ENCODE measurements at places on chromosomes 7 and 10.

DNA sequence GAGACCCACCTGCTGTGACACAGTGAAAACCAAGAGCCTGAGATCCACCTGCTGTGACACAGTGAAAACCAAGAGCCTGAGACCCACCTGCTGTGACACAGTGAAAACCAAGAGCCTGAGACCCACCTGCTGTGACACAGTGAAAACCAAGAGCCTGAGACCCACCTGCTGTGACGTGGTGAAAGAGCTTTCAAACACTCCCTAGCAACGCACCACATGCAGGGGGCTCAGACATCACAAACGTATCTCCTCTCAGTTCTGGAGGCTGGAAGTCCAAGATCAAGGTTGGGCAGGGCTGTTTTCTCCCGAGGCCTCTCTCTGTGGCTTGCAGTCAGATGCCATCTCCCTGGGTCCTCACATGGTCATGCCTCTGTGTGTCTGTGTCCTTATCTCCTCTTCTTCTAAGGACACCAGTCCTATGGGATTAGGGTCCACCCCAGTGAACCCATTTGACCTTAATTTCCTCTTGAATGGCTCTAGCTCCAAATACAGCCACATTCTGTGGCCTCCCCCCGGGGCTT, 43.8 kb downstream of the INSIG1 start:
- DNase-seq = no peak

DNA sequence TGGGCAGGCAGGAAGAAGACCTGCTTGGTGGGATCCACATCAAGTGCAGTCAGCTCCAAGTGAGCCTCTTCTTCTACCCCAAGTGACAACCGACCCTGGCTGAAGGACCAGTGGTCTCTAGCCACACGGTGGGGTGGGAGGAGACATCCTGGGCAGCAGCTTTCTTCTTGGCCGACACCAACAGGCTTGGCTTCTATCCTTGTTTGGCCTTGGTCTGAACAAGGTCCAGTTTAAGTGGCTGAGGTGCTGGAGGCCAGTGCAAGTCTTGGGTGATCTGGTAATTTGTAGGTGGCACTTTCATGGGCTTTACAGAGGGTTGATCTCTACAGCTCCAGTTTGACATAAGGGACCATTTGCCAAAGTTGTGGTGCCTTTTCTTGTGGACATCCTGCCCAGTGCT, 63.6 kb upstream of the PDCD4 start:
- no peak for DNase-seq

- no peak for DNase-seq
These were observed 10.5 kb upstream of the CXCL12 start for GRCh38 chr10:44395396-44395795.

- DNase-seq = no peak
These were observed 621.1 kb downstream of the NRG3 start for GRCh38 chr10:82496114-82496513.

GRCh38 chr10:4525103-4525502, 300.9 kb upstream of the AKR1E2 start:
- DNase-seq = no peak

DNA sequence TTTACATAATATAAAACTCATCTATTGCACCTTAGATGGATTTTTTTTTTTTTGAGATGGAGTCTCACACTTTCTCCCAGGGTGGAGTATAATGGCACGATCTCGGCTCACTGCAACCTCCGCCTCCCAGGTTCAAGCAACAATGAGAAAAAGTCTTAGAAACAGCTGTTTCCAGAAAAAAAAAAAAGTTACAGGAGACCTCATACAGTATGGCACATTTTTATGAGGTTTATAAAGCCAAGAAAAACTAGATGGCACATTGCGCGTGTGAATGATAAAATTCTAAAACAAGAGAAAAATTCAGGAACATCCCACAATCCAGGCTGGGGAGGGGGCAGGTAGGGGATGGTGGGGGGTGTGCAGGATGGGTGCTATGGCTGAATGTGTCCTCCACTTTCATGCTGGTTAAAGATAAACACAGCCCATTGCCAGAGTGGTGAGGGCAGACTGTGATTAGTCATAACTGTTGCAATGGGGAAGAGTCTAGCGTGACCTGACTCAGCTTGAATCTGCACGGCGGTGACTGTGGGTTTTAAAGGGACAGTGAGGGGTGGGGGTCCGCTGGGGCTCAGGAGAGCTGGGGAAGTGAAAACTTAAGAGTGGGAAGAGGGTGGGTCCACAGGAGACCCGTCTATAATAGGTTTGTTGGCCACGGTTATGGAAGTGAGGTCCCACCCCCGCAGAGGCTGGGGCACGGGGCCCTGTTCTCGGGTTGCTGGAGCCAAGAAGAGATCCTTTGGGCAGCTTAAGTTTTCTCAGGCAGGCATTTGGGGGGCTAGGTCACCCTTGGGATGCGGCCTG, 11.9 kb upstream of the LRRC27 start:
- DNase-seq = no peak

DNA sequence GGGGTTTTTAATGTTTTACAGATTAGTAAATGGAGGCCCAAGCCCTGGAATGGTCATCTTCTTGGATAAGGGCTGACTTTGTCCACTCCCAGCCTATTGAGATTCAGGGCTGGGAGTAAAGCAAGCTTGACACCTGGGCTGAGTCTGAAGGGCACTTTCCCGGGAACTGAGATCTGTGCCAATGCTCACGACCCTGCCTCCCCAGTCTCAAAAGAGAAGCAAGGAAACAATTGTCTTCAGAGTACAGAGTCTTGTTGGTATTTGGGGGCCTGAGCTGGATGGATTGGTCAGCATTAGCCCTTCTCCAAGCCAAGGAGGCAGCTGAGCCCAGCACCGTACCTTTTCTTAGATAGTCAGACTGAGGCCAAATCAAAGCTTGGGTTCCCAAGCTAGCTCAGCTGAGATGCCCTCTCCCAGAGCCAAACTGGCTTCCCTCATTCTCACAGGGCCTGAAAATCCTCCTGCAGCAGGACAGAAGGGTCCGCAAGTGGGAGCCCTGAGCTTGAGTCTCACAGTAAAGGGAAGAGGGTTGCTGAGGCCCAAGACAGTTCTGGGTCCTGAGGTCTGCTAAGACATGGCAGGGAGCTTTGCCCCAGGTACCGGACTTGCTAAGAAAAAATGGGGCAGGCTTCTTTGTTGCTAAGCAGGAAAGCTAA, 3.7 kb downstream of the DDIT4 start:
- no peak for DNase-seq

GRCh38 chr10:86017841-86018734, 348.5 kb downstream of the GRID1 start:
- no peak for DNase-seq

- DNase-seq = no peak
These were observed 119.2 kb downstream of the DPP6 start for GRCh38 chr7:154171422-154171821.

- DNase-seq = no peak
These were observed 466.9 kb downstream of the PTPRN2 start for GRCh38 chr7:158120716-158121115.

DNA sequence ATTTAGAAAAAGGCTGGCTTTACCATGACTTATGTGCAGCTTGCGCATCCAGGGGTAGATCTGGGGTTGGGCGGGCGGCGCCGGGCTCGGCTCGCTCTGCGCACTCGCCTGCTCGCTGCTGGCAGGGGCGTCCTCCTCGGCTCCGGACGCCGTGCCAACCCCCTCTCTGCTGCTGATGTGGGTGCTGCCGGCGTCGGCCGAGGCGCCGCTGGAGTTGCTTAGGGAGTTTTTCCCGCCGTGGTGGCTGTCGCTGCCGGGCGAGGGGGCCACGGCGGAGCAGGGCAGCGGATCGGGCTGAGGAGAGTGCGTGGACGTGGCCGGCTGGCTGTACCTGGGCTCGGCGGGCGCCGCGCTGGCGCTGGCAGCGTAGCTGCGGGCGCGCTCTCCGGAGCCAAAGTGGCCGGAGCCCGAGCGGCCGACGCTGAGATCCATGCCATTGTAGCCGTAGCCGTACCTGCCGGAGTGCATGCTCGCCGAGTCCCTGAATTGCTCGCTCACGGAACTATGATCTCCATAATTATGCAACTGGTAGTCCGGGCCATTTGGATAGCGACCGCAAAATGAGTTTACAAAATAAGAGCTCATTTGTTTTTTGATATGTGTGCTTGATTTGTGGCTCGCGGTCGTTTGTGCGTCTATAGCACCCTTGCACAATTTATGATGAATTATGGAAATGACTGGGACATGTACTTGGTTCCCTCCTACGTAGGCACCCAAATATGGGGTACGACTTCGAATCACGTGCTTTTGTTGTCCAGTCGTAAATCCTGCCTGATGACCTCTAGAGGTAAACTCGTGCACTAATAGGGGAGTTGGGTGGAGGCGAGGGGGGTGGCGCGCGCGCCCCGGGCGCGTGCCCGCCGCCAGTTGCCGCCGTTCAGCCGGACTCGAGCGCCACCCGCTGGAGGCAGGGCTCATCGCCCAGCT, at the start of gene HOXA5:
Gene HOXA5 (minus strand): TSS at position 659 of the 927 bp plus-strand sequence. CDS start 74 bp downstream, at position 585.
- peak; percentile 66 for DNase-seq

DNA sequence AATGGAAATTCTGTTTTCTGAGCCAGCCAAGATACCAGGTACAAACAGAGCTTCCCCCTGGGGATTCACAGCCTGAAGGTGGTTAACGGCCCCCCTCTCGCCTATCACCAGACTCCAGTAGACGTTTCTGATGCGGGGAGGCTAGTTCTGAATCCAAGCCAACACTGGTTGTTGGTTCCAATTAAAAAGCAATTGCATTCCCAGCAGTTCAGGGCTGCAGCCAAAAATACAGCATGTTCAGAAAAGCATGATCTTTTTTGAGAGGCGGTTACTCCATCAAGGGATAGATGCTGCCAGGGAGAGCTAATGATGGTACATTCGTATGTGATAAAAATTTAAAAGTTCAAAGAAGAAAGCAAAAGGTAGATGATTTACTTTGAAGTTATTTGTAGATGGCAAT, 481.0 kb downstream of the GALNT17 start:
- no peak for DNase-seq

DNA sequence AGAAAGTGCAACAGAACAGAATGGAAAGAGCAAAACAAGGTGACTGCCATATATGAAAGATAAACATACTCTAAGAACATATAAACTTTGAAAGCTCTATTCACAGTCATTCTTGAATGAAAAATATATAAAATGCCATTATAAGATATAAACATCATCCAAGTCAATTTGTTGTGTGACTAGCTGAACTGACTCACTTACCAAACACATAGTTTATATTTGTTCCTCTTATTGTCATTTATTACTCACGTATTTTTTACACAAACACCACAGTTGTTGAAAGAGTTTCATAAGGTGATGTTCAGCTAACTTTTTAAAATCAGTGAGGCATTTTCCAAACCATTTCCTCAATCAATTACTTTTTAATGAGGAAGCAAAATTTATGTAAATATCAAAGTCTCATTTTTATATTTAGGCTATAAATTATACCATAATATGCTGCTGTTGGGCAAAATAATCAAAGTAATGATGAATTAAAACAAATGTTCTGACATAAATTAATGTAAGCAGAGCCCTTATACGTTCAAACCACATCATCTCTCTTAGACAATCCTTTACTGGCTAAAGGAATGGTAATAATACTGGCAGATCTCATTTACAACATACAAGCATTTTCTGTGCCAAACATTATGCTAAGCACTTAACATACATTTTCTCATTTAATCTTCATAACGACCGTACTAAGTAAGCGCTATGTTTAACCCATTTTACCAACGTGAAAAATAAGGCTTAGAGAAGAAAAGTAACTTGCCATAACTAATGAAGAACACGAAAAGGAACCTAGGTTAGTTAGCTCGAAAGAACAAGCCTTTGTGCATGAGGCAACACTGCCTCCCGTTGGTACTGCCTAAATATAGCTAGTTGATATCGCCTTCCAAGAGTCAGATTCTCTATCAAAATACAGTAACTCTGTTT, 7.3 kb downstream of the LRRN3 start:
- peak; percentile 57 for DNase-seq

GRCh38 chr10:117926491-117926890, 120.2 kb downstream of the RAB11FIP2 start:
- DNase-seq = no peak

DNA sequence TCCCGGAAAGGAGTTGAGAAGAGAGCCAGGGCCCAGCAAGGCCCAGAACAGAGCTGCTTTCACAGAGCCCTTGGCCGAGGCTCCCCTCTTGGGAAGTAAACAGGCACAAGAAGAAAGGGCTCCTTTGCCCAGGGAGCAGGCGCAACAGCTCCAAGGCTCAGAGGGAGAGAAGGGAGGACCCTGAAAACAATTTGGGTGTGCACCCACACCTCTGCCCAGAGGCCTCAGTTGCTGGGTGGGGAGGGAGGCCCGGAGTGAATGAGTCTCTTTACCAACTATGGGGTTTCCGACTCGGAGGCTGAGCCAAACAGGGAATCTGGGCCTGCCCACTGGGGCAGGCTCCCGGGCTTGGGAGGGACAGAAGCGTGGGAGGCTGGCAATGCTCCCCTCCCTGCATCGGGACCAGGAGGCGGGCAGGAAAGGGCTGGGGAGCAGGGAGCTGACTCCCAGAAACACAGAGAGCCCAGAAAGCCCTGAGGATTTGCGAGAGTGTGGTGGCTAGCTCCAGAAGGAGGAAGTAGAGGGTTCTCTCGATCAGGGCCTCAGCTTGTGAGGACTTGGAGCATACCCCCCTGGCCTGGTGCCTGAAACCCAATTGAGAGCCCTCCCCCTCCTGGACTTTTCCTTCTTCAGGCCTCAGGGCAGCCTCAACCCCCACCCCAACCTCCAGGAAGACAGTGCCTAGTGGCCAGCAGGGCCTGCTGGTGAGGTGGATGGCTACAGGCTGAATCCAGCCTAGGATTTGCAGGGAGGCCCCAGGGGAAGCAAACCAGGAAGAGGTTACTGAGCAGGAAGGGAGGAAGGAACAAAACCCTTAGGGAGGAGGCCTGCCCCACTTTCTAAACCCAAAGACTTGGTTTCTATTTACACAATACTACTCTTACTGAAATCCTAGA, 6.2 kb downstream of the C10orf105 start:
- no peak for DNase-seq

DNA sequence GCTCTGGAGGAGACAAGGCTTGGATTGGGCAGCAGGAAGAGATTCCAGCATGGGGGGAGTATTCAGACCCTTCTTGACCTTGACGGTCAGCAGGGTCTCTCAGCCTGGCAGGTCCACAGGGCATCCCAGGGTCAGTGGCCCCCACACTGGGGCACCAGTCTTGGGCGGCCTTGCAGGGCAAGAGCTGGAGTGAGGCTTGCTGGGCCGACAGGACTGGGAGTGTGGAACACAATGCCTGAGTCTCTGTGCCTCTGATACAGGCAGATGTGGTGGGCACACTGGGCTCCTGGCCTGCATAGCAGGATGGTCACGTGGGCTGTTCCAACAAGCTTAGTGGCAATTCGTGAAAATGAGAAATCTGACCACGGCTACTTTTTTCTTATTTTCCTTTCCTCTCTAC, 229.7 kb downstream of the TCERG1L start:
- no peak for DNase-seq

DNA sequence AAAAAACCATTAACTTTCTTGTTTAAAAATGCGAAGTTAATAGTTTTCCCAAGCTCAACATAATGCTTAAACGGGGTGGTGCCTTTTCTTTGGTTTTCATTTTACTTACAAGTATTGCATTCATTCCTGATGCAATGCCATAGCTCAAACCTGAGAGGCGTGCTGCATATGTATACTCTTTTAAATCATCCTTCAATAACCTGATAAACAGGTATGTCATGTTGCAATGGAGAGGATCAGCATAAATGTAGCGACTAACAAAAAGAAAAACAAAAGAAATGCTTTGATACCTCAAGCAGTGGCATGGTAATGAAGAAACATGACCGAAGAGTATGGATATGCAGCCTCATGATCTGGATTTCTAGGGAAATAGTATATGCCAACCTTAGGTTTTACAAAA, 95.4 kb downstream of the IDE start:
- DNase-seq = no peak
